ENCODE measurements at places on chromosomes 3 and 15. TPM values are rescaled to one million over a fixed set of nuclear protein-coding genes. Genes with fewer than 3 reads are reported as not detected.

The ISL2 gene
- 2.0 TPM for total RNA-seq

The ADAMTS17 gene
- 16.0 TPM for total RNA-seq

The GOLGA8S gene
- not detected for total RNA-seq

The ACAP2 gene
- 59.4 TPM for total RNA-seq

DNA sequence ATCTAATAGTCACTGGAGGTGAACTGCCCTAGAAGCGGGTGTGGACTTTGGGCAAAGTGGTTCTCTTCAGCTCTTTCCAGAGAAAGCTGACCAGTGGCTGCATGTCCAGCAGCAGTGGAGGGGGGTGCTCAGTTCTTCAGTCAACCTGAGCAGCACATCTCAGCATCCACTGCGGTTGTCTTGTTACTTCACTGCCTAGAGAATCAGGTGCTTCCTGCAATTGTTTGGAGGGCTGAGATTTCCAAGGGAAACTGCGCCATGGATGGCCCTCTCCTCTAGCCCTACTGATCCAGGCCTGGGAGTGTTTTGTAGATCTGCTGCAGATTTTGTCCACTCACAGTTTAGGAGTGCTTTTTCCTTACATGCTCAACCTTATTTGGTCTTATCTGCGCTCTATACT, 65.6 kb upstream of the CFAP161 start:
- DNase-seq, result no peak

- DNase-seq, result no peak
Measured at GRCh38 chr3:128179484-128179819, 26.2 kb downstream of the EEFSEC start.

DNA sequence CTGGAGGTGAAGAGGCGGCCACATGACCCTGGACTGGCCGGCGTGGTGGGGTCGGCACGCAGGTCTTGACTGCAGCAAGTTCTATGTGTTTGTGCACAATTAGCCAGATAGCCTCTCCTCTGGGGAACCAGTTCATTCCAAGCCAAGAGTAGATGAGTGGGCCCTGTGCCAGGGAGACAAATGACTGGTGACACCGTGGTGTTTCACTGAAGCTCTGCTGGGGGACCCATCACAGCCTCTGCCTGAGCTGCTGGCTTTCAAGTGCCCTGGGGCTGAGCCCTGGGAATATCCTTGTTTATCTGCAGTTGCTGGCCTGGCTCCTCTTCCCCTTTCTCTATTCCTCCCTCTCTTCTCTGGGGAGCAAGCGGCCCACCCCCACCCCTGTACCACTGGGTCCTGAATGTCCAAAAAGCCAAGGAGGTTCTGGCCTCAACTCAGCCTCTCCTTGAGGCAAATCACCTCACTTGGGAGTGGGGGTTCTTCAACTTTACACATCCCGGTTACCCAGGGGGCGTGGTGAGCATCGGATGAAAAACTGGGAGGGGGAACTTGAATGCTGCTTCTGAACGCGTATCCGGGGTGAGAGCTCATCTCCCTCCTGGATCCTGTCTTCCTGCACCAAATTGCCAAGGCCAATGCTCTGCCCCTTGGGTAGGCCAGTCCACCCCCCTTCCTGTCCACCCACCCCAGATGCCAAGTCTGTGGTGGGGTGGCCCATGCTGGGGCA, 199.6 kb upstream of the LYSMD4 start:
- DNase-seq, result peak; percentile 82

DNA sequence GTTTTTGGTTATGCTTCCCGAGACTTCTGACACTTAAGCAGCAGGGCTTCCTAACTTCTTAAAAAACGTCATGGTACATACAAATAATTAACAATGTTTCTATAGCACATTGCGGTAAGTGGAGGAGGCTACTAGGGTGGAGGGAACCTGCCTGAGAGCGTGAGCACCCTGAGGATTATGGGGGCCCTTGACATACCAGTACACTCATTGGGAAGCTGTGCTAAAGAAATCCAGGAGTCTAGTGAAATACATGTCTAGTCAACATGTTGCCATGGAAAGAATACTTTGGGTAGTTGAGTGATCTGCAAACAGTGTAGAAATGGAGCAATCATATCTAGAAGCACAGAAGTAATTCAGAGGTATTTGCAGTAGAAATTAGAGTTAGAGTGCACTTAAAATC, 39.2 kb upstream of the MAPKBP1 start:
- no peak for DNase-seq

DNA sequence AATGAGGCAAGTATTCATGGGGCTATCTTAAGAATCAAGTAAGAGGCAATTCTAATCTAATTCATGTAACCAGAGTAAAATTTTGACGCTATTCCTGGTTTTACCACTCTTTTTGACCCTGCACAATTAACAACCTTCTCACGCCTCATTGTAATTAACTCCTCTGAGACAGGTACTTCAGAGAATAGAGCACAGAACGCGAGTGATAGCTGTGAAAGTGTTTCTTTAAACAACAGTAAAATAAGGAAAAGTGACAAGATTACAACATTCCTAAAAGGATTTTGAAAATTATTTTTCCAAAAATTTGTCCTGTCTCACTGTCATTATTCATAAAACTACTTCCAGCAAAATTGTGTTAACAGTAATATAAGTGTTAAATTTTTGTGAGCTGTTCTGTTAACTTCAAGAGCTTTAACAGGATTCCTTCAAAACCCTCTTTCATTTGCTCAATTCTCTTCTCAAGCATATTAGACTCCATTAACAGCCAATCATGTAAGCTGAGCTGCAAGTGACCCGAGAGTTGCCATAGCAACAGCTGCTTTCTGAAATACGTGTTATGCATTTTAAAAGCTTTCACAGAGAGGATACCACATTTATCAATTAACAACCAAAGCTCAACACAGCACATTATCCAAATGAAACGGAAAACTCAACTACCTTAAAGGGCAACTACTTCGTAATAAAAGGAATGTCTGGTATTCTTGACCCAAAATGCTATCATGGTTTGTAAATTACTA, 93.1 kb downstream of the STAG1 start:
- no peak for DNase-seq

- no peak for DNase-seq
Measured at GRCh38 chr3:126960604-126960995, 22.3 kb upstream of the PLXNA1 start.

DNA sequence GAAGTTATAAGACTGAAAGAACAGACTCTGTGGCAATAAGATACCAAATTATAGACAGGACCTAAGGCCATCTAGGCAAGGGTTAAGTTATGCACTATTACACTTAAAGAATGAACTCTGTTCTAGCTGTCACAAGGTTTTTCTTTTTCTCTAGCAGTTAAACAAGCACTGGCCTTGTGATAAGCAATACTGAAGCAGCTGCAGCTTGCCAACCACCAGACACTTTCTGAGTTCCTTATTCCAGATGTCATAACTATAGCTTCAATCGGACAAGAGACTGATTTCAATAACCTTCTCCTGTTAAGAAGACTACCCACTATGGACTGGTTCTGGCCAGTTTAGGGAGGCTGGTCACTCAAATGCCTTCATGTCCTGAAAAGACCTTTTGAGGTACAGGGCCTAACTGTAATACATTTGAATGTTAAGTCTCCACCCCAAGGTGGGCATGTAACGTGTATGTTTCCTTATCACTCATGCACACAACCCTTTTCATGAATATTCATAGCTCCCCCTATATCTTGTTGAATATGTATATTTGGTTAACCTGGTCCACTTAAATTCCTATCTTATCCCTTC, 85.8 kb downstream of the CFAP20DC start:
- no peak for DNase-seq

DNA sequence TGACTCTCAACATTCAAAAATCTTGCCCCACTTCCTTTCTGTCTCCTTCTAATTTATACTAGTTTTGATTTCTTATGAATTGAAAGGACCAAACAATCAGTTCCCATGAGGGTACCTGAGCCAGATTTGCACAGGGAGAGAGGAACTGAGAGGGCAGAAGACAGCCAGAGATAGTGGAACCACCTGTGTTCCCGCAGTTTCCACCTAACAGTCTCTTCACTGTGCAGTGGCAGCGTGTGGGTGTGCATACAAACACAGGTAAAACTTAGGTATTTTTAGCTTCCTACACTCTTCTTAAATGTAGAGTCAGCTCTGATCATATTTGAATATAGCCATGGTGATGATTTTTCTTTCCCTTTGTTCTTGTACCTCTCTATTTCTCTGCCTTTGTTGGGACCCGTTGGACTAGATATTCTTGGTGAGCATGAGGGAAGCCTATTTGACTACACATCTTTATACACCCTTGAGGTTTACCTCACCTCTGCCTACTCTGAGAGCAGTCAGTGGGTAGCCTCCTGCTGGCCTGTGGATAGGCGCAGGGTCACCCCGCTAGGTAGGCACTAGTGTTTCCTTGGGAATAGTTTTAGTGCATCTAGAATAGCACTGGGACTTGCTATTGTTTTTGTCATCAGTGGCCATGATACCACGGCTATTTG, 58.8 kb downstream of the MAP3K13 start:
- DNase-seq, result no peak

- DNase-seq, result no peak
Measured at GRCh38 chr3:31482493-31483200, 50.1 kb upstream of the STT3B start.

GRCh38 chr3:27573780-27574437, 89.7 kb upstream of the SLC4A7 start:
- no peak for DNase-seq

- no peak for DNase-seq
Measured at GRCh38 chr3:21398461-21398860, 352.5 kb downstream of the ZNF385D start.

All from vagina (tissue), 2 donors.